Islet precursor cell (in vitro differentiated cells): ENCODE measurements at places on chromosomes 3 and 15.

DNA sequence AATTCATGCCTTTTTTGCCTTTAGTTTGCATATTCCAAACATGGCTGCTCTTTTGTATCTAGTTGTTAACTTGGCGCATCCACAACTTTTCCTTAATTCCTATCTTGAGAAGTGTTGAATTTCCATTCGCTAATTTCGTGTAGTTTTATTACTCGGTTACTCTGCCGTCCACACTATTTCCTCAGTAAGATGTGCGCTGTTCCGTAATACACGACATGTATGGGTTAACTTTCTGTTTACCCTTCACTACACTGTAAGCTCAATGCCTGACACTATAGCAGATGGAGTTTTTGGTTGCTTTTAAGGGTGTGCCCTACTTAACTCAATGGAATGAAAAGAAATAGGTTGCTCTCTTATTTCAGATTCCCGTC lies 724 bp downstream of the RPSA start:
- no peak for DNase-seq

GRCh38 chr15:74277242-74277810 lies 41.2 kb downstream of the CCDC33 start:
- no peak for DNase-seq

DNA sequence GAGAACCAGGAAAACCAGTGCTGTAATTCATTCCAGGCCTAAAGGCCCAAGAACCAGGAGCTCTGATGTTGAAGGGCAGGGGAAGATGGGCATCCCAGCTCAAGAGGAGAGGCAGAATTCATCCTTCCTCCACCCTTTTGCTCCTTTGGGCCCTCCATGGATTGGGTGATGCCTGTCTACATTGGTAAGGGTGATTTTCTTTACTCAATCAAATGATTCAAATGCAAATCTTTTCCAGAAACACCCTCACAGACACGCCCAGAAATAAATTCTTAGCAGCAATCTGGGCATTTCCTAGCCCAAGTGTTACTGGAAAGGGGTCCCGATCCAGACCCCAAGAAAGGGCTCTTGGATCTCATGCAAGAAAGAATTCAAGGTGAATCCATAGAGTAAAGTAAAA lies 17.6 kb upstream of the APOD start:
- no peak for DNase-seq

- no peak for DNase-seq
Observed at GRCh38 chr3:95272781-95273180, 1209.9 kb downstream of the NSUN3 start.

- no peak for DNase-seq
Observed at GRCh38 chr3:61080737-61081445, 170.4 kb downstream of the FHIT start.

- DNase-seq = no peak
Observed at GRCh38 chr3:182848906-182849305, 55.6 kb downstream of the ATP11B start.

- DNase-seq = no peak
Observed at GRCh38 chr3:148884261-148884660, 19.2 kb downstream of the CPA3 start.

- no peak for DNase-seq
Observed at GRCh38 chr3:52095990-52096775, 39.8 kb upstream of the DUSP7 start.

DNA sequence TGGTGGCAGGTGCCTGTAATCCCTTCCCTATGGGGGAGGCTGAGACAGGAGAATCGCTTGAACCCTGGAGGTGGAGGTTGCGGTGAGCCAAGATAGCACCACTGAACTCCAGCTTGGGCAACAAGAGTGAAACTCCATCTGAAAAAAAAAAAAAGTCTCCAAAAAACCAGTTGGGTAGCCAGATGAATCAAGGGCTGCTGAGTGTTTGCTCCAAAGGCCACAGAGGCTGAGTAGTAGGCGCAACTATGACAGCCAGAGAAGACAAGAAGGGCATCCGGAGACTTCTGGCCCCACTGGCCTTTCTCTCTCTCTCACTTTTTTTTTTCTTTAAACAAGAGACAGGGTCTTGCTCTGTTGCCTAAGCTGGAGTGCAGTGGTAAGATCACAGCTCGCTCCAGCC lies 131.8 kb downstream of the SMAD6 start:
- DNase-seq = peak; percentile 51

- no peak for DNase-seq
Observed at GRCh38 chr3:157672061-157672460, 168.8 kb upstream of the VEPH1 start.

DNA sequence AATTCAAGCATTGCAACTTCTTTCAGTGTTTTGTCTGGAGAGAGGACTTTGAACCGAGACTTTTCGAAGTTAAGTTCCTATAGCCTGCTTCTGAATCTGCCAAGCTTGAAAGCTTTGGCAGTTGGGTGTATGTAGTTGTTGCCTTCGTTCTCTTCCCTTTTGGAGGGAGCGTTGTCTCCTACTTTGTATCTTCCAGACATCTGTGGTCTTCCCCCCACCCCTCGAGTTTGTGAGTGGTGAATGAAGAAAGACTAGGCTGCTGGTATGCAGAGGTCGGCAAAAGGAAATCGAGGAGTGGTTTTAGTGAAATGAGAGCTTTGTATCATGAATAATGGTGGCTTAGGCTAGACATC lies 1.3 kb downstream of the CTNNB1 start:
- peak; percentile 65 for DNase-seq

- no peak for DNase-seq
Observed at GRCh38 chr3:103794656-103795055, 1359.8 kb downstream of the ZPLD1 start.

DNA sequence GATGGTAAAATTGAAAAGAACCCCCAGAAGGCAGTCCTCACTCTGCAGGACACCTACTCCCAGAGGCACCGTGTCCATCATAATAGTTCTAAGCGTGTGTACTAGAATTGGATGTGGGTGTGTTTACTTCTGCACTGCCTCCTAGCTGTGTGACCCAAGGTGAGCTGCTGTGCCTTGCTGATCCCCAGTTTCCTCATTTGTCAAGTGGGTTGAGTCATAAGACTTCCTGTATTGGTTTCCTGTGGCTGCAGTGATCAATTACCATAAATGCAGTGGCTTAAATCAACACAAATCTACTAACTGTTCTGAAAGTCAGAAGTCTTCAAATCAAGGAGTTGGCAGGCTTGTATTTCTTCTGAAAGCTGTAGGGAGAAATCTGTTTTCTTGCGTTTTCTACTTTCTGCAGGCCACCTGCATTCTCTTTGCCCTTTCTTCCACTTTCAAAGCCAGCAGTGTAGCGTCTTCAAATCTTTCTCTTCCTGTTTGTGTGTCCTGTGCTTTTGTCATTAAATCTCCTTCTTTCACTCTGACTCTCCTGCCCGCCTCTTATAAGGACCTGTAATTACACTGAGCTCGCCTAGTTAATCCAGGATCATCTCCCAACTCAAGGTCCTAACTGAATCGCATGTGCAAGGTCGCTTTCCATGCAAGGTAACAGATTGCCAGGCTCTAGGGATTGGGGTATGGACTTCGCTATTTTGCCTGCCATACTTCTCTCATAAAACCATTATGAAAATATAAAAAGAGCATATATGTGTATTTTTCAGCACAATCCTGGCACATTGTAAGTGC lies 59.0 kb downstream of the RORA start:
- no peak for DNase-seq

GRCh38 chr3:80767604-80768003 lies 993.8 kb downstream of the GBE1 start:
- no peak for DNase-seq

DNA sequence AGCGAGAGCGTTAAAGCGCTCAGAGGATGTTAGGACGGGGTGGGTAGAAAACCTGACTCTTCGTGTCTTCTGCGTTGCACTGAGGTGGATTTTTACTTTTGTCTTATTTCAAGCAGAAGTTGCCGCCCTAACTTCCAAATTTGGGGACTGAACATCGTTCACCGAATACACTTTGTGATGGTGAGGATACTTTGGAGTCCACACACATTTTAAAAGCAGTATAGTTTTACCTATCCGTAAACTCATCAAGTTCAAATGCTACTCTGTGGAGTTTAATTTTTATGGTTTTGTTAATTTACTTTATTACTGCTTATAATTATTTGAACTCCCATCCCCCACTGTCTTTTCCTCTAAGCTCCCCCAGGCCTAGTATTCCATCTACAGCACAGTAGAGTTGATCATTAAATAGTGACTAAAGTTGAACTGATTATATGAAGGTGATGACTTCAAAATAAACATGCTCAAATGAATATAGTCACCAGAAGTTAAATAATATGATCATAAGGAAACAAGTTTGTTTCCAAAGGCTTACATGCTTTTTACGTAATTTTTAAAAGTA lies 617 bp upstream of the EOGT start:
- no peak for DNase-seq

- DNase-seq = peak; percentile 73
Observed at GRCh38 chr3:38627956-38628355, 21.5 kb downstream of the SCN5A start.

DNA sequence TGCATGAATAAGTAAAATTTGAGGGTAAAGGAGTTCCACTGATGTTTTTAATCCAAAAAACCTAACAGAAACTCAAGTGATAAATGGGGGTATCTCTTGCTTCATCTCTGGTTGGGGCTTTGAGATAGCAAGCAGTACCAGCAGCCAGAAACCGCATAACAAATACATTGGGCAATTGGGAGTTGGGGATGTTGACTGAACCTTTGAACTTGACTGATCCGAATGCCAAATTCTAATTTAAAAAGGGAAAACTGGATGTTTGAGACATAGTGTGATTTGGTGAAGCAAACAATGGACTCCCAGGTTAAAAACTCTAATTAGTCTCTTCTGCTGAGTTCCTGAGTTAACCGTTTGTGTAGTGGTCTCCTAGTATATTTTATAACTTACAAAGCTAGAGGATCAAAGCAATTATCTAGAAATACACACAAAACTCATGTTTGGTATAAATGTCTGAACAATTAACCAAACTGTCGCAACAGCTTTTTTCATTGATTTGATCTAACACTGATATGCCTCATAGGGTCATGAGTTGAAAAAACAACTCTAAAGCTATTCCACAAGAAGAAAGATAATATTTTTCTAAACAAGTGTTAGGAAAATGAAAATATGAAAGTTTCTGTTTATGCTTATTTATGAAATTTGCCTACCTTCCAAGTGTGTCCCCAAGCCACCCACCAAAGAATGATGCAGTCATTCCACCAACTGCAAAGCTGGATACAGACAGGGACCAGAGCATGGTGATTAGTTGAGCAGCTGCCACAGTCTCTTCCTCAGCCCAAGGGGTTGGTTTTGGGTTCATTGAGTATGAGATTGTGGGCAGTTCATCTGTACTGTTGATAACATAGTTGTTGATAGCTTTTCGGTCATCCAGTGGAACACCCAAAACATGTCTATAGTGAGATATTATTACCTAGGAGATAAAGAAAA lies 12.4 kb downstream of the SLC2A2 start:
- no peak for DNase-seq

DNA sequence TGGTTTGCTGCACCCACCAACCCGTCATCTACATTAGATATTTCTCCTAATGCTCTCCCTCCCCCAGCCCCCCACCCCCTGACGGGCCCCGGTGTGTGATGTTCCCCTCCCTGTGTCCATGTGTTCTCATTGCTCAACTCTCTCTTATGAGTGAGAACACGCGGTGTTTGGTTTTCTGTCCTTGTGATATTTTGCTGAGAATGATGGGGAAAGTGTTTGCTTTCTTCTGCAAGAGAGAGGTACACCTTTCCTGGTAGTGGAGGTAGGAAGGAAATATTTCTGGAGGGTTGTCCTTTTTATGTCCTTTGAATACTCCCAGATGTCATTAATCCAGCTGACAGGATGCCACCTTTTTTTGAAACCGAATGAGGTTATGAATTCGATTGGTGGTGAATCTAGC lies 10.5 kb upstream of the SLC28A1 start:
- DNase-seq = no peak

- DNase-seq = peak; percentile 41
Observed at GRCh38 chr15:92654662-92655061, 913 bp downstream of the FAM174B start.

DNA sequence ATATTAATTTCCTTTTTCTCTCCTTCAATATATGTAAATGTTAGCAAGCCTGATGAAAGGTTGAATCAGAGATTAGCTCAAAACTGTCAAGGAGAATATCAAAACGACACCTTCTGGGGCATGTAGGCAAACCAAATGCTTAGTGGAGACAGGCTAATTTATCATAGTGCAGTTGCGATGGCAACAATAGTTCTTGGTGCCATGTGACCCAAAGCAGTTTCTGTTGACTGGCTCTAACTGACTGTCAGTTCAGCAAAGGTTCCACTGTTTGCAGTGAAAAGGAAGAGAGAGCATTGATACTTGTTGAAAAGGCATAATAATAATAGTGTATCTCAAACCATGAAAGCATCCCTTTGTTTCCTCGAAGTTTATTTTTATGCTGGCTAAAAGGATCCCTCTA lies 513.9 kb downstream of the NLGN1 start:
- no peak for DNase-seq

GRCh38 chr15:27669641-27670040 lies 429.5 kb downstream of the OCA2 start:
- no peak for DNase-seq

GRCh38 chr3:189567322-189567721 lies 63.9 kb upstream of the TP63 start:
- DNase-seq = no peak

DNA sequence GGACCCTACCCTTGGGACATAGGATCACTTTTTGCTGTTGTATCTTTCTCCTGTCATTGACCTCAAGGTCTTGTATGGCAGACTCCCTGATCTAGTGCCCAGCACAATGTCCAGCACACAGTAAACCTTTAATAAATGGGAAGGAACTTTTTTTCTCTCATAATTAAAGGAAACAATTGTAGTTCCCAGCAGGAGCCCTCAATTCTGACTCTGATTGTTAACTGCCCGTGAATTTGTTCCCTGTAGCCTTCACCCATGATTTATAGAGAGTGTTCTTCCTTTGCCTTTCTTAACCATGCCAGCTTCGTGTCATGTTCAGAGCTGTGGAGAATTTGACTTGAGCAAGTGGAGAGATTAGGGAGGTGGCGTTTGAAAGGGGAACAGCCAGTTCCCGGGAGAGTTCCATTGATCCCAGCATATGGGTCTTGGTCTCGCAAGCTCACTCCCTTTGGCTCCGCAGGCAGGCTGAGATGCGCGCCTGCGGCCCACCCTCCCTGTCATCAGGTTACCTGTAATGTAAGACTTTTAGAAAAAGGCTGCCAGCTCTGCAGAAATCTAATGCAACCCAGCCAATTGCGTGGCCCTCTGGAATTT lies 182.6 kb downstream of the TP63 start:
- DNase-seq = no peak

- DNase-seq = no peak
Observed at GRCh38 chr15:90871716-90872485, 3.5 kb downstream of the FURIN start.

DNA sequence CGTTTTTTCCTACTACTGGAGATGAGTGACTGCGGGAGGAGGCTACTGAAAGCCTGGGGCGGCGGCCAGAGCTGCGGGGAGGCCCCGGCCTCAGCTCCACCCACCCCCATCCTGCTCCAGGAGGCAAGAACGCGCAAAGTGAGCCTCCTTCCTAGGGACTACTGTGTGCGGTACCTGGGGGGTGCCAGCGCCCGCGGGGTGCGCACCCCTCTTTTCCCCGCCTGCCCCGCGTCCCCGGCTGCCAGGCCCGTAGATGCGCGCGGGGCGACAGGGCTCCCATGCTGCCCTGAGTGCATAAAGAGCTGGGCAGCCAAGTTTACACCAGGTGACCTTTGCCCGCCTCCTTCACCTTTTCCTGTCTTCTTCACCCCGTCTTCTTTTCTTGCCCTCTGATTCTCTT lies 2.5 kb upstream of the USF3 start:
- peak; percentile 61 for DNase-seq

GRCh38 chr3:127264292-127264691 lies 23.6 kb downstream of the PRR20G start:
- DNase-seq = no peak

- DNase-seq = no peak
Observed at GRCh38 chr15:40034186-40034946, 4.6 kb downstream of the SRP14 start.
